Caki2 (cell line): ENCODE measurements at places on chromosomes 6 and 20. TPM values are rescaled to one million over a fixed set of nuclear protein-coding genes. Genes with fewer than 3 reads are reported as not detected.

GRCh38 chr20:53334861-53335260 lies 258.8 kb downstream of the ZNF217 start:
- no peak for DNase-seq

DNA sequence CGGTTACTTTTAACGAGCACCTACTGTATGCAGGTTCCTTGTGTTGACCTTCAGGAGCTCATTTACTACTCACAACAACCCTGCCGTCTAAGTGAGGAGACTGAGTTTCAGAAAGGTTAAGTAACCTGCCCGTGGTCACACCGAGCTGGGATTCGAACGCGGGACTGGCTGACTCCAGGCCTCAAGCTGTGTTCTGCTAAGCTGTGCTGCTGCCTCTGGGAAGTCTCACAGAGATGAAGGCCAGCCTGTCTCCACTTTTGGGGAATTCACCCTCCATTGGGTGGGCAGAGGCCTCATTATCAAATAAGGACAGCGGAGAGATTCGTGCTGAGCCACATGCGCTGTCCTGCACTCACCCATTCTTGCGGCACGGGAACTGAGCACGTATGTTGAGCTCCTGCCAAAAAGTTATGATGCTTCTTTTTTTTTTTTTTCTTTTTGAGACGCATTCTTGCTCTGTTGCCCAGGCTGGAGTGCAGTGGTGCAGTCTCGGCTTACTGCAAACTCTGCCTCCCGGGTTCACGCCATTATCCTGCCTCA lies 25.9 kb upstream of the MYT1 start:
- DNase-seq, result no peak

DNA sequence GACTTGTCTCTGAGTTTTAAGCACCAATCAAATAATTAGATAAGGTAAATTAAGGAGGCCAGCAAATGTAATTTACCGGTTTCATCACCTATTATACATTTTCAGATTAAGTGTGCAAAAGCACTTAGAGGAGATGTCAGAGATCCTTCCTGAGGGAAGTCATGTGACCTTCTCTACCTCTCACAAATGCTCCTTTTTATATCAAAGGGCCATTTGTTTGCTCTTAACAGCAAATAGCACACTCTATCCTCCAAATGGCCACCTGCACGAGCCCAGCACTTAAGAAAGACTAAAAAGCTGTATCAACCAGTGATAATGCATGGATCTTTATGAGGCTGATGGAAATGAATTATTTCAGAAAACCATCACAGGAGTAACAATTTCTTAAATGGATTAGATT lies 149.4 kb downstream of the ELOVL4 start:
- no peak for DNase-seq

DNA sequence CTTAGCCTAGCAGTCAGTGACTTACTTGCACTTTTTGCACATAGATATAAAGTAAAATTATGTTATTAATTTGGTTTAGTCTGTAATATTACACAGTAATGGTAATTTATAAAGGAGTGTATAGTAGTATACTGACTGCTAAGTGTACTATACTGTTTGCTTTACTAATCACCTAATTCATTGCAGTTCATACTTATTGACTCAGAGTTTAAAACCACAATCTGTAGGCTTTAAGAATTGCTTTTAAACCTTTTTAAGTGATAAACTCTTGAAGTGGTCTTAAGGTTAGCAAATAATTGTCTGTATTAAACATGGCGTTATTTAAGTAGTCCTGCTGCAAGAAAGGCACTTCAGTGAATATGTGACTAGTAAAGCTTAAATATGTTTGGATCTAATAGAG lies 151.5 kb downstream of the QKI start:
- DNase-seq, result no peak

DNA sequence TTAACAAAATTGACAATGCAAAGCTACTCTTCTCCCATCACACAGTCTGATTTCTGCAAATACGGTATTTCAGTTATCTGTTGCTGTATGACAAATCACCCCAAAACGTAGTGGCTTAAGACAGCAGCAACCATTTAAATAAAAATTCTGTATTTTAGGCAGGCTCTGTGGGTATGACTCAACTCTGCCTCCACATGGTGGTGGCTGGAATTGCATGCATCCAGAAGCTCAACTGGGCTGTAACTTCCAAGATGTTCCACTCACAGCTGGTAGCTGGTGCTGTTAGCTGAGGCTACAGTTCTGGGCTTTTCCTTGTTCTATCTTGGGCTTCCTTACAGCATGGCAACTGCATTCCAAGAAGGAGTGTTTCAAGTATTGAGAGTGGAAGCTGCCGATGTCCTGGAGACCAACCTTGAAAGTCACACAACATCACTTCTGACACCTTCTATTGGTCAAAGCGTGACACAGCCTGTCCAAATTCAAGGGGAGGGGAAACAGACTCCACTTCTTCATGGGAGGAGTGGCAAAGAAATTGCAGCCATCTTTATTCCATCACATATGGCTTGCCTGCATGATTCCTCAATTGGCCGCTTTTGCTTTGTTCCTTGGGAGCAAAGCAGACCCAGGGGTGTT lies 39.7 kb upstream of the TULP1 start:
- DNase-seq, result no peak

DNA sequence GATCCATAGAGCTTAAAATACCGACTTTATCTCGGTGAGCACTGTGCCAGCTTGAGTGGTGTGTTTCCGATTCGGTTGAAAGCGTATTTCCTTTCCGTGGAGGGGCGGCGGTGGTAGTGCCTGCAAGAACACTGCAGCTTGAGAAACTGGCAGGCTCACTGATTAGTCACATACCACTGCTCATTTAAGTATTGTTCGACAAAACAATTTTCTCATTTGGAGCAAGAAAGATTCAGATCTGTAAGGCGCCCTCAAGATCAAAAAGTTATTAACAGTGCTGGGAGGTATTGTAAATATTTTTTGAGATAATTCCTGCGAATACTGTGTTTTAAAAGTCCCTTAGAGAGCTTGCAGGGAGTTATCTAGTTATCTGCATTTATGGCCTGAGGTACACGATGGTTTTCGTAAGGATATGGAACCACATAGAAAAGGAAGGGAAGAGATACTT lies 1.3 kb downstream of the MAPK14 start:
- DNase-seq, result peak; percentile 65

DNA sequence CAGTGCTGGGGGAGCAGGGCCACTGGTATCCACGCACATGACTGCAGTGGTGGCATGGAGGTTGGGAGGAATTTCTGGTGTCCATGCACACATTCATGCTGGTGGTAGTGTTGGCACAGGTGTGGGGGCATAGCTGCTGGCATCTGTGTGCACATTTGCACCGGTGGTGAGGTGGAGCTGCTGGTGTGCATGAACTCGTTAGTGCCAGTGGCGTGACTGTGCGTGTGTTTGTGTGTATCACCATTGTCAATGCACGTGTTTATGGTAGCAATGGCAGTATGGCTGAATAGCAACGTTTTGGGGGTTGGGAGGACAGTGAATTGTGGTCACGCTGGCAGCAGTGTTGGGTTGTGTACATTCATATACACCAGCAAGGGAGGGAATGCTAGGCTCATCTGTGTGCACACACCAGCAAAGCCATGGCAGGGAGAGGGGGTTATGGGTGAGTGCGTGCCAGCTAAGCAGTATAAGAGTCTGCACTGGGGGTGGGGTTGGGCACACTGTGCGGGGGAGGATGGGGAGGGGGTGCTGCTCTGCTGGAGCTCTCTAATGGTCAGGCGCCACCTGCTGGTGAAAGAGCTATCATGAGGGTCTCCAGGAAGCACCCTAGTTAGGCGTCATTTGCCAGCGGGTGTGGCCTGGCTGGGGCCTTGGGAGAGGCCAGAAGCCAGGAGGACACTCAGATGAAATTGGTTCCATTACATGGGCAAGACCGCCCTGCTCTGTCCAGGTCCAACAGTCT lies 626.1 kb upstream of the ID4 start:
- DNase-seq, result no peak

The FLRT3 gene
- total RNA-seq, result 36.7 and 56.1 TPM in 2 replicates

DNA sequence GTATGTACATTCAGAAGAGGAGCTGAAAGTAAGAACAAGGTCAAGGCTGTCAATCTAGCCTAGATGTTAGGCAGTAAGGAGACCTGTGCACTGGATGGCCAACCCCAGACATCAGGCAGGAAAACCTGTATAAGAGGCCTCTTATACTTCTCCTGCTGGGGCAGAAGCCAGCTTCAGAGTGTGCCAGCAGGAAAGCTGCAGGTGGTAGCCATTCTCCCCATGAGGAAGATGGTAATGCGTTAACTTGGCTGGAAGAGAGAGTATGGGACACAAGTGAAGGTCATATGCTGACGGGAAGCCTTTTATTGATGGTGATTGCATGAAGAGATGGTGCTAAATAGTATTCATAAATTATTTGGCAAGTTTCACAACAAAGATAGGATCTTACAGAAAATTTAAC lies 20.6 kb downstream of the NHLRC1 start:
- DNase-seq, result no peak

DNA sequence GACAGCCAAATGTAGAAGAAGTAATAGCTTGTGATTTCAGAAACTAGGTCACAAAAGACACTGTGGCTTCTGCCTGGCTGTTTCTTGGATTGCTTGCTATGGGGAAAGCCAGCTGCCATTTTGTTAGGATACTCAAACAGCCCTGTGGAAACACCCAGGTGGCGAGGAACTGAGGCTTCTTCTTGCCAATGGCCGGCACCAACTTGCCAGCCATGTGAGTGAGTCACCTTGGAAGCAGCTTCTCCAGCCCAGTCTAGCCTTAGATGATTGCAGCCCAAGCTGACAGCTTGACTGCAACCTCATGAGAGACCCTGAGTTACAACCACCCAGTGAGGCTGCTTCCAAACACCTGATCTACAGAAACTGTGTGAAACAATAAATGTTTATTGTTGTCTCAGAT lies 11.9 kb upstream of the KIAA1755 start:
- no peak for DNase-seq

DNA sequence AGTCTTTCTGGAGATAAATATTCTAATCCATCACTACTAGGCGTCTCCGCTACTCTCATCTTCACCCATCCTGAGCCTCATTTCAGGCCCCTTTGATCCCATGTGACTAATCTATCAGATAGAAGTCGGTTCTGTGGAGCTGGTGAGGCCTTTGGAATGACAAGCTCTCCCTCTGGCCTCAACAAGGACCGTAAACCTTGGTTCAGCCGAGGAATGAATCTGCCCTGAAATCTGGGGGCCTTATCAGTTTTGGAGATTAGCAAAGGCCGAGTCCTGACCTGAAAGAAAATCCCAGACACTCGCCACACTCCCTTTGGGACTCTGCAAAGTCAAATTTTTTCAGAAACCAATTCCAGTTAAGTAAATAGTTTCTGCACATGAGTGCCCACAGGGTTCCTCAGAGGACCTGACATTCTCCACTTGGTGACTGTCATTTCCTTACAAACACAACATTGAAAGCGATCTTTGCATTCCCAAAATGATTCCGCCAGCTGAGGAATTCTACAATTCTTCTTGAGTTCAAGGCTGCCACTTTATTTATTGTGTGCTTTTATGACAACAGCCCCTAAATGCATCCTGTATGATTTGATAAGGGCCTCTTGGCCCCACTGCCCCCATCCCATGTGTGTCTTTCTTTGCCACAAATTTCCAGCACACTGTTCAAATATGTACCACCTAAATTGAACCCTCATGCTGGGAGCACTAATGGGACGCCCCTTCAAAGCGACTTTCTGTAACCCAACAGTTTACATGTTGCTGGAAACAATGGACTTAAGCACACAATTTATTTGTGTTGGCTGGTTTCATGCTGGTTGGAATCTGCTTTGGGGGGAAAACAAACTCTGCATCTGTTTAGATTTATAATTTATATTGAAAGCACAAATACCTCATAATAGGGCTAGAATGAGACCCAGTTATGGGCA lies 10.0 kb upstream of the RIPOR3 start:
- no peak for DNase-seq

The OR12D3 gene
- total RNA-seq, result not detected in 2 replicates

- peak; percentile 78 for DNase-seq
These were observed 577 bp upstream of the LRRC1 start for GRCh38 chr6:53794137-53794719.
